Right lobe of liver (tissue), 6 donors: ENCODE measurements at places on chromosomes 4 and X.
A peak's percentile ranks its signal among the peaks of the same experiment; 100 is the strongest.

GRCh38 chrX:136549226-136549625, 17.2 kb downstream of the VGLL1 start:
- DNase-seq = no peak

DNA sequence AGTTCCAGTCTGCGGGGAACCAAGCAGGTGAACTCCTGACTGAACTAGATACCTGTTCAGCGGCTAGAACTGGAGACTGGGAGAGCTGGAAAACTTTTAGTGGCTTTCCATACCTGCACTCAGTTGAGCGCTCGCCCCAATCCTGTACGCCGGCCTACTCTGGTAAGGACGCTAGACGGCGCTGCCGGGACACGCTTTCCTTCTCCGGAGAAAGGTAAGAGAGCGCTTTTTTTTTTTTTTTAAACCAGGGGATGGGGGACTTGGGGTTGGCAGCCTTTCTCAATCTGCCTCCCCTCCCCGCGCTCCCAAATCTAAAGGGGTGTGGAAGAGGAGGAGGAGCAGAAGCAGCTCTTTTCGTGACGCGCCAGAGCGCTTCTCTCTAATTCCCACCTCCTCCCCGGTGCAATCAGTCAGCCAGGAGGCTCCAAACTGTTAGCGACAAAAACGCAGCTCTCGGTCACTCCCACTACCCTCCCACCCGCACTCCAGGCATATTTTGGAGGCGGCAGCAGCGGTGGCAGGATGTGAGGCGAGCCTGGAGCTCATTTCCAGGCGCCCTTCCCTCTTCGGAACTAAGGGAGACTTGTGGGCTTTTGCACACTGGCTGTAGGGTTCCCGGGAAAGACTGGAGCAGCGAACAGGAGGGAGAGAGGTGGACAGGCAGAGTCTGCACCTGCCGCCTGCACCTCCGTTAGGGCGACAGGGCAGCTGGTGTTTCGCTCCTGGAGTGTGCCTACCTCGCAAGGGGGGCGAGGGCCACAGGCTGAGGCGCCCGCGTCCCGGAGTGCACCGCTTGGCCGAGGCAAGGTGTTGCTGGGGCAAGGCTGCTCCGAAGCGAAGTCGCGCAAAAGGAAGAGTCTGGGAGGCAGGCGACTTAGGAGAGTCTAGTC, at the start of gene IL1RAPL2:
Gene IL1RAPL2 (plus strand): TSS at position 409 of the 890 bp plus-strand sequence.
- DNase-seq = peak; percentile 64

DNA sequence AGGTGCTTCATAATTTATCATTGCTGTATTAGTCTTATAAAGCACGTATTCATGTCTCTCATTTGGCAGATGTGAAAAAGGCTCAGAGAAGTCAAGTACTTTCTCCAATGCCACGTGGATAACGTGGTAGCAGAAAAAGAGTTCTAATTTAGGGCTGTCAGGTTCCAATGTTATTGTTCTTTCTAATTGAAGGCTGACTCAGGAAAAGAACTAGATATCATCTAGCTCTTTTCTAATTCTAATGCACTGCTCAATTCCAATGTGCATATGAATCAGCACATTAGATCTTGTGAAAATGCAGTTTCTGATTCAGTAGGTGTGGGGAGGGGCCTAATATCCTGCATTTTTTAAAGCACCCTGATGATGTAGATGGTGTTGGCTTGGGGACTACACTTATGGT, 22.8 kb downstream of the AGA start:
- DNase-seq = no peak

GRCh38 chr4:156635051-156635450, 336.5 kb downstream of the PDGFC start:
- DNase-seq = no peak

DNA sequence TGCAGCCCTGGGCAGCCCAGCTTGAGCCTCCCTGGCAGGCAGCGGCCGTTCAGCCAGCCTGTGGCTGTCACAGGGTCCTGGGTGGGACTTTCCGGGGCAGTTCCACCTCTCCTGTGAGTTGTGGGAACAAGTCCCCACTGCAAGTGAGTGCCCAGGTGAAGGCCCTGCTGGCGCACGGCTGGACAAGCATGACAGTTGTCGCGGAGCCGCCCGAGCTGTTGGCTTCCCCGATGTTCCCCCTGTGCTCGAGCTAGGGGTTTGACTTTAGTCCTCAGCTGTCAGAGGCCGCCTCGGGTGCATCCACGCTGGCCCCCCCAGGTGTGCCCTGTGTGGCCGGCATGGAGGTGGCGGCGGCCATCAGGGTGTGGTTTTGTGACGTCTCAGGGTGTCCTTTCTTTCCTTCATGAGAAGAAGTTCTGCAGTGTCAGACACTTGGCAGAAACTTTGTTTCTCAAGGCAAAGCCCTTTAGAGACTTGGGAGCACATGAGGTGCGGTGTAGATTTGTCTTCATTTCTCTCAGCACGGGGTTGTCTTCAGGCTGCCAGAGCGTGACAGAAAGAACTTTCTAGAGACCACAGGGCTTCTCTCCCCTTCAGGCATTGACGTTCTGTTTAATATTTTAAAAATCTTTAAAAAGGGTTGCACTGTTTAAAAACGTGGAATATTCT, 69.4 kb upstream of the HGFAC start:
- no peak for DNase-seq

DNA sequence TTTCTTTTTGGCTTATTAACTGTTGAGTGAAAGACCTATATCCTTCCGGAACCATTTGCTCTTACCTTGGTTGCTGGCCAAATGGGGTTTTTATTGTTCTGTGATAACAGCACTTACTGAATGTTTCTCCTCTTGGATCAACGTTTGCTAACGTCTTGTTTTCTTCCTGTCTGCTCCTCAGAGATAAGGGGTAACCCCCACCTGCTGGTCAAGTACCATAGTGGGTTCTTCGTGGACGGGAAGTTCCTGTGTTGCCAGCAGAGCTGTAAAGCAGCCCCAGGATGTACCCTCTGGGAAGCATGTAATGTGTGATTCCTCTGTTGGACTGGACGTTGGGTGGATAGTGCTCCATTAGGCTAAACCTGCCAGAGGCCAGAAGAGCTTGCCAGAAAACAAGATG, 15.3 kb downstream of the BMX start:
- no peak for DNase-seq
